Ovary (tissue), 10 donors: ENCODE measurements at places on chromosomes 4 and X. TPM values are rescaled to one million over a fixed set of nuclear protein-coding genes. Genes with fewer than 3 reads are reported as not detected.

Gene RHOH
- total RNA-seq: 0.56 TPM

Gene POLA1
- 11.7 TPM for total RNA-seq

Gene DCAF12L1
- 2.0 TPM for total RNA-seq

Gene TAF7L
- total RNA-seq: not detected

Gene FAM53A
- 2.4 TPM for total RNA-seq

Gene SLITRK2
- total RNA-seq: 0.25 TPM

Gene DDX60
- total RNA-seq: 31.6 TPM

Gene RAB40A
- total RNA-seq: 5.1 TPM

Gene SMR3B
- not detected for total RNA-seq
